ENCODE measurements at places on chromosomes 4 and X.

GRCh38 chr4:176788248-176788647 is 4.5 kb downstream of the VEGFC start:
- DNase-seq, result no peak

- DNase-seq, result no peak
Measured at GRCh38 chrX:101918751-101919150, 13.1 kb downstream of the ZMAT1 start.

DNA sequence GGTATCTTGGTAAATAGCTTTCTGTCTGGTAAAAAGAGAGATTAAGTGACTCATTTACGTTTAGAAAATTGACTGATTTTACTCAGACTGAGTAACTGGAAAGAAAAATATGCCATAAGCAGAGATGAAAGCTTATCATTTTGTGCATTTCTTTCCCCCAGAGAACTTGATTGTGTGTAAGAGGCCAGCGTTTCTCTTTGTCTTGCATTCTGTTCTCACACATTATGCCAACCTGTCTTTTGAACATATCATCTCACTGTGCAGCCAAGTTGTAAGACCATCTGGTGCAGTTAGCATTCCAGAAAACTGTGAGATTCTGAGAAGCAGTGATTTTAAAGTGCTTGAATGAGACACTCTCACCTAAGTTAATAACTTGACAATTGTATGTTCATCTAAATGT is 651.3 kb downstream of the TECRL start:
- peak; percentile 7 for DNase-seq

DNA sequence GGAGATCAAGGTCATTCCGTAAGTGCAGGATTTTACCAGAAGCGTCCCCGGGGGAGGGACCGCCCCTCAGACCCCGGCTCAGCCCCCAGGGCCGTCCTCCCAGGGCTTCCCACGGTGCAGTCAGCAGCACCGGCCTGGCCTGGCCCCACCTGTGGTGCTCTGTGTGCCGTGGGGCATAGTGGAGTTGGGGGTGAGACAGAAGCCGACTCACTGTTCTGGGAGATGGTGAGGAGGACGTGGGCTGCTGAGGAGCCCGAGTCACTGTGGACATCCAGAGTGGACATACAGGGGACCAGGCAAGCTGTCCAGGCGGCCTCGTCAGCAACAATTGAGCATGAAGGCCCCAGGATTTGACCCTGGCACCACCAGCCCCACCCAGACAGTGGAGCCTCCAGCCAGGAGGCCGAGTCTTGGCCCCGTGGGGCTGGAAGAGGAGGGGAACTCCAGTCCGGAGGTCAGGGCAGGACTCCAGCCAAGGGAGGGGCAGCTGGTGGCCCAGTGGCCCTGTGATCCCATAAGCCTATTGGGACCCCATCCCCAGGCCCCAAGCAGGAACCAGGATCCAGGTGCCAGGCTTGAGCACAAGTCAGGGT is 19.1 kb downstream of the ATP5ME start:
- peak; percentile 77 for DNase-seq

DNA sequence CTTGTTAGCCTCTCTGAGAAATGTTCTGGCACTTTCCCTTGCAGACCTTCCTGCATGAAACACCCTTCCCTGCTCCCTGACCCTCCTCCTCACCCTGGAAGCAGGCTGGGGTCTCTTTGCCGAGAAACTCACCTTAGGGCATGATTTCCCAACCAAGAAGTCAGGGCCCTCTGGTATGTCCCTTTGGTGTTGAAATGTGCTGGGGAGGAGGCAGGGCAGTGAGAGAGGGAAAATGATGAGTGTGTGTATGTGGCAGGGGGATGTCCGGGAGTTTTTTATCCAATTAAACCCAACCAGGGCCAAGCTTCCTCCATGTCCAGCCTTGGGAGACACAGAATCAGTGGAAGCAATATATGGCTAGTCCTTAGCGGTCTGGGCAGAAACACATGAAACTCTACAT is 5.1 kb downstream of the ELF4 start:
- DNase-seq, result no peak

DNA sequence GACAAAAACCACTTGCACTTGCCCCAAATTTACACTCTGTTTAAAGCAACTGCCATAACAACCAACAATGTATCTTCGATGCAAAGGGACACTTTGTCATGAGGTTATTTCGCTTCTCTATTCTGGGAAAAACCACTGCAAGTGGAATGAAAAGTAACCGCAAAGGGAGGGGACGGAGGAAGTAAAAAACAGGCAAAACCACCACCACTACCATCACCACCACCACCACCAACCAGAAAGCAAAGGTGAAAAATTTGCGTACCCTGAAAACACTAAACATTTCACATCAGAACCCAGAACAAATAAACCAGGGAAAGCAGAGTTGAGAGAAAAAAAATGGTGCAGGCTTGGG is 1.2 kb upstream of the N4BP2 start:
- DNase-seq, result peak; percentile 68

- DNase-seq, result no peak
Measured at GRCh38 chrX:131032354-131033230, 25.6 kb upstream of the ARHGAP36 start.

- no peak for DNase-seq
Measured at GRCh38 chrX:43373032-43373431, 283.1 kb upstream of the MAOA start.

GRCh38 chr4:174523025-174523693 is 871 bp upstream of the HPGD start:
- no peak for DNase-seq

GRCh38 chr4:106690487-106690886 is 321.9 kb upstream of the GIMD1 start:
- no peak for DNase-seq

- DNase-seq, result peak; percentile 92
Measured at GRCh38 chr4:47213971-47214370, 182.6 kb downstream of the GABRB1 start.

DNA sequence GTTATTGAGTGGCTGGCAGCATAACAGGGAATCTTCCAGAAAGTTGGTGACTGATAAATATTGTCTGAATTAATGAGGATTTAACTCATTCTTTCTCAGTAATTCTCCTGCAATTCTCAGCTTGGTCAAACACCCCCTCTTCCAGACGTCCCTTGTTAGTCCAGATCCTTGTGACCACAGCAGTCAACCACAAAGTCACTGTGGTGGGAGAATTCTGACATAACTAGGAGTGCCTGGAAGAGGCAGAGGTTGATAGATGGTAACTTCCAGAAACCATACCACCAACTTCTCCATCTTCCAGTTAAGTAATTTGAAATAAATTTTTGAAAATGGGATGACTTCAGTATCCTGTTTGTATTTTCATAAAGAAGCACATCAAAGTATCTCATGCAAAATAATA is 90.1 kb downstream of the CEP44 start:
- DNase-seq, result no peak

- DNase-seq, result no peak
Measured at GRCh38 chr4:38310446-38311043, 350.3 kb downstream of the PTTG2 start.

DNA sequence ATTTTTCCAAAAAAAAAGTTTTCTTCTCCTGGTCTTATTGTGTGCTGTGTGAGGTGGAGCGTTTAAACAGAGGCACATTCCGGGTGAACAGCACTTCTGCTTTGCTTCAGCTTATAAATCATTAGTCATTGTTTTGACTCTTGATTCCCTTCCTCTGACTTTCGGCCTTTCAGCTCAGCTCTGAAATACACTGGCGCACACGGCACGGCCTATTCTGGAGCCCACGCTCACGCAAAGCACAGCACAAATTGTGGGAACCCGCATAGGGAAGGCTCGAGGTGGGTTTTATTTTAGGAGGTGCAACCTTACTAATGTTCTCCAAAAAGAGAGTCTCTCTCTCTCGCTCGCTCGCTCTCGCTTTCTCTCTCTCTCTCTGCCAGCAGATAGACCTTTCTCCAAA is 4.0 kb downstream of the POU3F4 start:
- DNase-seq, result no peak

- no peak for DNase-seq
Measured at GRCh38 chr4:19857991-19858390, 393.7 kb upstream of the SLIT2 start.

DNA sequence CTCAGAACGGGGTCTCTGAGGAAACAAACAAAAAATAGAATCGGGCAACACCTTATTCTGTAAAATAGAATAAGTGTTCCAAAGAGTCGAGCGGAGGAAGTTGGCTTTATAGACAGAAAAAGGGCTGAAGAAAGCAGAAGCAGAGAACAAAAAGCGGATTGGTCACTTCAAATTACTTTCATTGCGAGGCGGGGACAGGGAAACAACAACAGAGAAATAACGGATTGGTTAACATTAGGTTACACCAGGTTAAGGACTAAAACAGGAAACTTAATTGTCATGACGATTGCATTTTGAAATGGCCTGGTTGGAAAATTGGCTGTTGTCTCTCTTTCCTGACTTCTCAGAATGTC is 433 bp upstream of the COQ2 start:
- peak; percentile 73 for DNase-seq

DNA sequence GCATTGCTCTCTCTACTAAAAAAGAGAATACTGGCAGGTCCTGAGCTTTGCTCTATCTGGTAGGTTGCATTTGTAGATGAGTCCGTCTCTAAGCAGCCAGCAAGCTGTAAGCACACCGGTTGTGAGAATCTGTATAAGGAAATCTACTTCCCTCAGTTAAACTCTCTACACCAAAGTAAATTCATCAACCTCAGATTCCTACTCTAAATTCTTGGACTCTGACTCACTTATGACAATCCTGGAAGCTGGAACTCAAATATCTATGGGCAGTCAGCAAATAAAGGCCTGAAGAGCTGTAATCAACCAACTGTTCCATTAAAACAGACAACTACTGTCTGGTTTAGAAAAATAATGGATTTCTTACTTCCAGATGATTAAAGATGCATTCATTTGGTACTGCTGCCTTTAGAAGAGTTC is 37.9 kb downstream of the FAT1 start:
- DNase-seq, result peak; percentile 26

Data from pons (tissue), 1 donor.